ENCODE measurements at places on chromosomes 5 and 9.

DNA sequence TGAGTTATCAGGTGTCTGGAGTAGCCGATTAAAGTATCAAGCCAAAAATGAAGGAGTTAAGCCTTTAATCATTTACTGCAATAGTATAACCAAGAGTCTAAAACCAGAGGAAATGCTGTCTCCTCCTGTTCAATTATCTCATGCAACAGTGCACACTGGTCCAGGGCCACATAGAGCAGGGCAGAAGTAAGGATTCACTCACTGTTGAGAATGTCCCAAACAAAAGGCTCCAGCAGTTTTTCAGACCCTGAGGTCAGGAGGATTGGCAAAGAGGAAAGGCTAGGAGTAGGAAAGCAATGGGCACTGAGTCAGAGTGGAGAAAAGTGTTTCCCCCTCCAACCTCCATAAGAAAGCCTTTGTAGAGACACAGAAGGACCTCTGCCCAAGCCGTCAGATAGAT is 168.2 kb downstream of the RNF180 start:
- no peak for DNase-seq

- DNase-seq, result peak; percentile 39
Observed at GRCh38 chr5:55546947-55547346, 12.2 kb upstream of the PLPP1 start.

DNA sequence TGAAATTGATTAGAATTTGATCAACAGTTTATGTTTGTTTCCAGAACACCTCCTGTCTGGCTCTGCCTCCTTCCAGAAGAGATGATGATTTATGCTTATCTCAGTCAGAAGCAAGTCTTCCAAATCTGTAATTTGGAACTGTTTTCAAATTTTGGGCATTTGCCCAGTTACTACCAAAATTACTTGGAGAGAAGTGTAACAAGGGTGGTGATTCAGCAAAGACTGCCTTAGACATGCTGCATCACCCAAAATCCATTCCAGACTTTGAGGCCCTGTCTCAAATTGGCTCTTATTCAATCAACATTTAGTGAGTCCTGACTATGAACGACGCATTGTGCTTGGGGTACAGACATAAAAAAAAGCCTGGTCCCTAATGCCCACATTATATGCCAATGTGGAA is 89.4 kb downstream of the SH3TC2 start:
- no peak for DNase-seq

DNA sequence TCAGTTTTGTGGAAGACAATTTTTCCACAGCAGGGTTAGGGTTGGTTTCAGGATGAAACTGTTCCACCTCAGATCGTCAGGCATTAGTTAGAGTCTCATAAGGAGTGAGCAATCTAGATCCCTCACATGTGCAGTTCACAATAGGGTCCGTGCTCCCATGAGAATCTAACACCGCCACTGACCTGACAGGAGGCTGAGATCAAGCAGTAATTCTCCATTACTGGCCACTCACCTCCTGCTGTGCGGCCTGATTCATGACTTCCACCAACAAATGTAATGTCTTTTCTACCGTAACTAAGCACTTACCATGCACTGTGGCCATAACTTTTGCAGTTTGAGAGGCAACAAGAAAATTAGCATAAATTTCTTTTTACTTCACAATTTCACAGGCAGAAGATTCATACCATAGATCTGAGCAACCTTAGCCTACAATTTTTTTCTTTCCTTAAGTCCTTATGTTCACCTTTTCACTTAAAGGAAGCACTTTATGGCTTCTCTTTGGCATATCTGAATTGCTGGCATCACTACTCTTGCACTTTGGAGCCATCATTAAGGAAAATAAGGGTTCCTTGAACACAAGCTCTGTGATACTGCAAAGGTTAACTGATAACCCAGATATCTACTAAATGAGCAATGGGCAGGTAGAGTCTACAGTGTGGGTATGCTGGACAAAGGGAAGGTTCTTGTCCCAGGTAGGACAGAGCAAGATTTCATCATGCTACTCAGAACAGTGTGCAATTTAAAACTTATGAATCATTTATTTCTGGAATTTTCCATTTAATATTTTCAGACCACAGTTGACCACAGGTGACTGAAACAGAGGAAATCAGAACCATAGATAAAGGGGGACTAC is 83.0 kb upstream of the IFNK start:
- peak; percentile 22 for DNase-seq

- no peak for DNase-seq
Observed at GRCh38 chr9:108056805-108057386, 567.3 kb upstream of the KLF4 start.
